H1 (cell line): ENCODE measurements at places on chromosomes 1 and 21.

- no peaks in the 10 kb centered on the region for H3K36me3 ChIP-seq
- no peak for DNase-seq
- no peak overlapping the region for H3K4me3 ChIP-seq
- no peaks in the 10 kb centered on the region for H3K4me1 ChIP-seq
These were observed 78.1 kb upstream of the JAK1 start for GRCh38 chr1:65044411-65044810.

- no peaks in the 10 kb centered on the region for H3K36me3 ChIP-seq
- no peak for DNase-seq
- no peak overlapping the region for H3K27ac ChIP-seq
- no peak overlapping the region for H3K4me3 ChIP-seq
- H3K4me1 ChIP-seq: no peaks in the 10 kb centered on the region
These were observed 165.2 kb downstream of the AK5 start for GRCh38 chr1:77446841-77447555.

- H3K36me3 ChIP-seq: no peaks in the 10 kb centered on the region
- H3K27ac ChIP-seq: no peak overlapping the region
These were observed 206.3 kb upstream of the NR5A2 start for GRCh38 chr1:199821029-199821779.

DNA sequence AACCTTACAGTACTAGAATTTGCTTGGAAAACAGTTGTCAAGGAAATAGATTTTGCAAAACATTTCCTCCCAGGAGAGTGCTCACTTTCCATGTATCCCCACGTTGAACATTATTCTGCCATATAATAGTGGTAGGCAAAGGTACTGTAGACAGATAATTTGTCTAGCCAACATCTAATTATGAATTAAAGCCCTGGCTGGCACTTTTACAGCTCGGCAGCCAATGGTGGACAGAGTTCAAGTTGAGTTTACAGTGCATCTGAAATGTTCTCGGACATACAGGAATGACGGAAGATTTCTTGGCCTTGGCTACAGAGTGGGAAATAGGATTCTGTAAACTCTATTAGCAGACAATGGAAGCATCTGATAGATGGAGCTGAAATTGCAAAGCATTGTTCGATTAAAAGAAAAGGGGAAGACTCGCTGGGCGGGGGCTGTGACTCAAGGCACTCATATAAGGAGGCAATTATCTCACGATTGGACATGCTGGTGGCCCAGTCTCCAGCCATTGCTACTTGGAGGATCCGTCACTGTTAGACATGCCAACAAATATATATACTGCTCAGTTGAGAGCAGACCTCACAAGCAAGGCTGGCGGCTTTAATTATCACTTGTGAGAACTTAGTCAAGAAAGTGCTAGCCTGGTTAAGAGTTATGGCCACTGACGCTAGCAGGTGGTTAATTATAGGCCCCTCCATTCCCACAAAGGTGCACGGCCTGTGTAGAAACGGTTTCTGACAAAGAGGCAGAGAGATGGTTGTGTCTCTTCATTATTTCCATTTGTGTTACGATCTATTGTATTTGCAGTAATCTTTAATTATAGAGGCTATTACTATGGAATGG, 48.0 kb downstream of the MAN1C1 start:
- H3K4me1 ChIP-seq: peaks cover 3% of the 10 kb centered on the region
- DNase-seq: no peak
- H3K36me3 ChIP-seq: no peaks in the 10 kb centered on the region
- no peak overlapping the region for H3K4me3 ChIP-seq
- no peaks in the 10 kb centered on the region for H3K27me3 ChIP-seq
- no peak overlapping the region for H3K27ac ChIP-seq

GRCh38 chr21:34890724-34891612, 158.1 kb downstream of the RUNX1 start:
- peaks cover 6% of the 10 kb centered on the region; the same call in 1 of the 2 replicates for H3K4me1 ChIP-seq
- H3K27me3 ChIP-seq: peaks cover 47% of the 10 kb centered on the region
- peak overlapping the region; percentile 43 for H3K4me3 ChIP-seq
- H3K27ac ChIP-seq: no peak overlapping the region

DNA sequence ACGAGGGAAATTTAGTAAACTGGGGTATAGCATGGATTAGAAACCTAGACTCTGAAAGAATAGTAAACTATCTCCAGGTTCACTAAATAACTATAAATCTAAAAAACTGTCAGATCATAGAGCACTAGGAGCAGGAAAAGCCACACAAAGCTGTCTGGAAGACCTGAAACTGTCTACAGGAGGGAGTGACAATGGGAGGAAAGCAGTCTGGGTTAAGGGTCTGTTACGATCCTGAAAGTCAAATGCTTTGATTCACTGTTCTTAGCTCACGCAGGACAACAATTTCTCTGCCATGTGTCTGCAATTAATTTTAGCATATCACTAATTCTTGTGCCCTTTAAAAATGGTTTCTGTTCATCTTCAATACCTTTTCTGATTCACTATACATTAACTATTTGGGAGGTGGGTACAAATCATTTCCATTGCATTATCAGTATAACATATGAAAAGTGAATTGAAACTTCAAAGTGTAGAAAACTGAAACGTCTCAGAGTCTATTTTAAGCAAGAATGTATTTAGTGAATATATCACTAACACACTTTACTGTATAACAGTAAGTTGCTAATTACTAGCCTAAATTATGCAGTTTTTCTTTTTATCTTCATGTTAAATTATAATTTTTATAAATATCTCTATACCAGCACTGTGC, 18.4 kb downstream of the CEP170 start:
- no peak for DNase-seq
- no peaks in the 10 kb centered on the region for H3K27me3 ChIP-seq
- no peaks in the 10 kb centered on the region for H3K4me1 ChIP-seq
- no peak overlapping the region for H3K27ac ChIP-seq

- no peak overlapping the region for H3K27ac ChIP-seq
- H3K36me3 ChIP-seq: peaks cover under 1% of the 10 kb centered on the region; the same call in 1 of the 2 replicates
- H3K27me3 ChIP-seq: no peaks in the 10 kb centered on the region
- no peak for DNase-seq
- H3K4me1 ChIP-seq: no peaks in the 10 kb centered on the region
- H3K4me3 ChIP-seq: no peak overlapping the region
These were observed 75.8 kb downstream of the FOXJ3 start for GRCh38 chr1:42259059-42259738.

- no peak overlapping the region for H3K4me3 ChIP-seq
- H3K4me1 ChIP-seq: no peaks in the 10 kb centered on the region
- H3K27ac ChIP-seq: no peak overlapping the region
- no peaks in the 10 kb centered on the region for H3K36me3 ChIP-seq
- H3K27me3 ChIP-seq: no peaks in the 10 kb centered on the region
- no peak for DNase-seq
These were observed 1530.1 kb upstream of the TPTE start for GRCh38 chr21:8991088-8991907.

DNA sequence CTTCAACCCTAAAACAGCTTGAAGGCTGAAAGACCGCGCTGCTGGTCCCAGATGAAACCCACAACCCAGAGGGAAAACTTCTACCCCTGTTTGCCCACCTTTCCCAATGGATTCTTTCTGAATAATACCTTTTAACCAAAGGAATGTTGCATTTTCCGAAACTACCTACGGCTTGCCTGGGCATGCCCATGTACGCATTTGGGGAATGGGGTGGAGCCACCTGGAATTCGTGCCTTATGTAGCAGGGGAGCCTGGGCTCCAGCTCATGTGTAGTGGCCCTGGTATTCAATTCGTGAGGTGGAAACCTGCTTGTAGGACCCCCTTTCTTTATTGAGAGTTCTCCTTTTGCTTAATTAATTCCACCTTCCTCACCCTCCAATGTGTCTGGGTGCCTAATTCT, 256.6 kb upstream of the RGS18 start:
- H3K27me3 ChIP-seq: no peaks in the 10 kb centered on the region
- no peak for DNase-seq
- H3K36me3 ChIP-seq: no peaks in the 10 kb centered on the region
- no peak overlapping the region for H3K27ac ChIP-seq

- H3K4me1 ChIP-seq: peaks cover 16% of the 10 kb centered on the region
- no peak overlapping the region for H3K27ac ChIP-seq
- H3K27me3 ChIP-seq: no peaks in the 10 kb centered on the region
- no peak for DNase-seq
- H3K36me3 ChIP-seq: no peaks in the 10 kb centered on the region
- H3K4me3 ChIP-seq: no peak overlapping the region
These were observed 5.3 kb upstream of the ID3 start for GRCh38 chr1:23564529-23565122.

DNA sequence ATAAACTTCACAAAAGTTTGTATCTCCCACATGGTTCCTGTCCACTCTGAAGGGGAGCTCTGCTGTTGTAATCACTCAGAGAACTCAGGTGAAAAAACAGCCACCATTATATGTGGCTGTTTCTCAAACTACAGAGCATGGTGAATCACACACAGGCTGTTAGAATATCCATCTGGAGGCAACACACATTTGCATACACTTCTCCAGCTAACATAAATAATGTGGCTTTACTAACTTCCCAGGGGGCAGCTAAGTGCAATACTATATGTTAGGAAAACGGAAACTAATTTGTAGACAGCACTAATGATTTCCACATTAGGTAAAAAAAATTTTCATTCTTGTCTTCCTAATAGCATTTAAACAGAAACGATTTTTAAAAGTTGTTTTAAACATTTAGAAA, 49.3 kb downstream of the PTGFR start:
- H3K36me3 ChIP-seq: no peaks in the 10 kb centered on the region
- H3K4me1 ChIP-seq: no peaks in the 10 kb centered on the region
- no peak overlapping the region for H3K4me3 ChIP-seq
- DNase-seq: no peak
- H3K27me3 ChIP-seq: no peaks in the 10 kb centered on the region

DNA sequence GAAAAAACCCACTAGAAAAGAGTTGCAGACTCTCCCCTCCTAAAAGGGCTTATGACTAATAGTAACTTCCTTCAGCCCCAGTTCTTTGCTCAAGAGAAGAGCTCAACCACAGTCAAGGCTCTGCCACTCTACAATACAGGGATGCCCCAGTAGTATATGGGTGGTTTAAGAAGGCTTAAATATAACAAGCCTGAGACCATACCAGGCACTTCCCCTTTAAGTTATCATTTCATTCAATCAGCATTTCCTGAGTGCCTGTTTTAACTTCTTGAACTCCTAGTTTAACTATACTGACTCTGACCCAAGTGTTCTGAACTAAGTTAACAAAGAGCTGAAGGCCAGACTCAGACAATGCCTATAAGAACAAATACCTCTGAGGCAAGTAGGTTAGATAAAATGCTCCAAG, 19.8 kb downstream of the PRPF38A start:
- H3K27ac ChIP-seq: no peak overlapping the region
- H3K27me3 ChIP-seq: no peaks in the 10 kb centered on the region
- H3K4me3 ChIP-seq: no peak overlapping the region
- no peaks in the 10 kb centered on the region for H3K4me1 ChIP-seq

GRCh38 chr1:24860841-24861240, 69.2 kb downstream of the RUNX3 start:
- H3K4me1 ChIP-seq: 0 out of 2 replicates have a peak, but pooled peaks cover 3% of the 10 kb centered on the region
- no peak overlapping the region for H3K27ac ChIP-seq
- no peak for DNase-seq
- H3K4me3 ChIP-seq: no peak overlapping the region
- no peaks in the 10 kb centered on the region for H3K36me3 ChIP-seq

GRCh38 chr21:44549525-44550211, 1.6 kb downstream of the KRTAP10-2 start:
- H3K36me3 ChIP-seq: no peaks in the 10 kb centered on the region
- peak overlapping the region; percentile 34; the same call in 1 of the 2 replicates for H3K27ac ChIP-seq
- DNase-seq: peak; percentile 53

DNA sequence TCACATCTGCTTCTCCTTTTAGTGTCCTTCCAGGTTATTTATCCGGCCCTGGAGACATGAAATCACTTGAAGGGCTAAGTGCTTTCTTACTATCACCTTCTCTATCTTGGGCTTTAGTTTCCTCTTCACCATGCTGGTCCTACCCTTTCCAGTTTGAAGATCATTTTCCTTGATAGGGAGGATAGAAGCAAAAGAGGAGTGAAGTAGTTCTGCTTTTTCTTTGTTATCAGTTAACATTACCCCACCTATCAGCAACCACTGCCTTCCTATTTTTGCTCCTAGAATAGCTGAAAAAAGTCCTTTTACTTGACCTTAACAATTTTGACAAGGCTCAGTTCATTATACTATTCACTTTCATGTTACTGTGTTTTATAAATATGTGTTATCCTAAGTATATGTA, 19.4 kb downstream of the RGL1 start:
- no peak overlapping the region for H3K4me3 ChIP-seq
- no peak overlapping the region for H3K27ac ChIP-seq
- no peaks in the 10 kb centered on the region for H3K4me1 ChIP-seq

- no peaks in the 10 kb centered on the region for H3K4me1 ChIP-seq
- H3K36me3 ChIP-seq: no peaks in the 10 kb centered on the region
These were observed 284.4 kb downstream of the SETD4 start for GRCh38 chr21:35775778-35776544.

DNA sequence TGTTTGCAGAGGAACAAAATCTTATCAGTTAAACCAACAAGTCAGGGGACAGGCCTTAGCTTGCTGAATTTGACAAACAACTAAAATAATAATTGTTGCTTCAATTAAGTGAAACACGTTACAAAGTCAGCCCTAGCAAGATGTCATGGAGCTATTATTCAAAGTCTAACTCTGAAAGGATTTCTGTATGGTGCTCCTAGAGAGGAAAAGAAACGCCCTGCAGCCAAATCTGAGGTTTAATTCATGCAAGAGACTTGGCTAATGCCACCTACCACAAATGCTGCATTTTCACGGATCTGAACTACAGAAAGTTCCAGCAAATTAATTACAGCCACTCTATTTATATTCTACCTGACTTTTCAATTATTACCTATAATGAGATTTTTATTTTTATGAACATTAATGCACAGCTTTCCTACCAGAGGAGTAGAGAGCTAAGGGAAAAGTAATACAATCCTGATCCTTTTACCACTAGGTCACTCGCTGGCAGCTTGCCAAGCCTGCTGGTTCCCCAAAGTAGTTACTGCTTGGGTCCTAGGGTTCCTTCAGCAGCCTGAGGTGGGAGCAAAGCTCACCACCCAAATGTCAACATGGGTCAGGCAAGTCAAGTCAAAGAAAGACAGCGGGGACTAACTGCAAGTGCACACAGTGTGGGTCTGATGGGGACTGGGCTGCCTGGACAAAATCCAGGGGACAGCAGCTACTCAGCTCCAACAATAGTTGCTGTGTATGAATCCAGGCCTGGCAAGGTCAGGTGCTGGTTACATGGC, 8.5 kb downstream of the COLGALT2 start:
- DNase-seq: no peak
- H3K4me3 ChIP-seq: no peak overlapping the region
- no peak overlapping the region for H3K27ac ChIP-seq
